Smooth muscle cell of the brain vasculature (primary cell): ENCODE measurements at places on chromosomes 2 and 18.

GRCh38 chr2:237824085-237824484 is 25.5 kb downstream of the RBM44 start:
- DNase-seq = no peak

GRCh38 chr2:23655934-23656596 is 270.9 kb downstream of the ATAD2B start:
- DNase-seq = no peak

DNA sequence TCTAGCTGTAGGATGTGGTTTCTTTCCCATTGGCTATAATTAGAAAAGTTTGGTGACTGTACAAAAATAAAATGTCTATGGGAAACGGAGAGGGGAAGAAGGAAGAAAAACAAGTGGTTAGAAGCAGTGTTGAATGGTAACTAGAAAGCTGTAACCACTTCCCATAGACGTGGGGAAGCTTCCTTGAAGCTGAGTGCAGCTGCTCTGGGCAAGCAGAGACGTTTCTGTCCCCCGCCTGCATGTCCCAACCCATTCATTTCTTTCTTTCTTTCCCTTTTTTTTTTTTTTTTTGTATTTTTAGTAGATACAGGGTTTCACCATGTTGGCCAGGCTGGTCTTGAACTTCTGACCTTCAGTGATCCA is 367.8 kb upstream of the HS6ST1 start:
- DNase-seq = no peak

DNA sequence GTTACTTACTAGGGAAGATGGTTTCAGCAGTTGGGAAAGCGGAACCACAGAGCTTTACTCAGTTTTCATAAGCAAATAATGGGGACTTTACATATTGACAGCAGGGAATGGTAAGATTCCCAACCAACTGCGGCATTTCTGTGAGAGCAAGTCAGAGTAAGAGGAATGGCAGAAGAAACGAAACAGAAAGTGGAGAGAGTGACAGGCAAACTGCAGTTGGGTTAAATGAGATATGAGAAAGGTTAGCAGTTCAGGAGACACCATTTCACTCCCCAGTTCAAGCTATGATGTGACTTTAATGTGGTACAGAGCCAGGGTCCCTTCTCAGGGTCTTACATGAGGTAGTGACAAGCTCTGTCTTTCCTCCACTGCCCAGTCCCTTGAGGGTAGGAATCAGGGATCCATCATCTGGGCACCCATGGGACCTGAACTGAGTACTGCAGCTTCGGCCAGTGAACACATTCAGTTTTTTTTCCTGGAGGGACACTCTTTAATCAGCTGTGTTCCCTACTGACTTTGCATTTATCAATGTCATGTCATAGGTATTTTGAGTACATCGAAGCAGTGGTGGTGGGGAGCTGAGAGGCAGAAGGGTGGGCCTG is 33.0 kb upstream of the GREB1 start:
- DNase-seq = no peak

GRCh38 chr2:124246170-124246569 is 221.1 kb downstream of the CNTNAP5 start:
- DNase-seq = no peak

DNA sequence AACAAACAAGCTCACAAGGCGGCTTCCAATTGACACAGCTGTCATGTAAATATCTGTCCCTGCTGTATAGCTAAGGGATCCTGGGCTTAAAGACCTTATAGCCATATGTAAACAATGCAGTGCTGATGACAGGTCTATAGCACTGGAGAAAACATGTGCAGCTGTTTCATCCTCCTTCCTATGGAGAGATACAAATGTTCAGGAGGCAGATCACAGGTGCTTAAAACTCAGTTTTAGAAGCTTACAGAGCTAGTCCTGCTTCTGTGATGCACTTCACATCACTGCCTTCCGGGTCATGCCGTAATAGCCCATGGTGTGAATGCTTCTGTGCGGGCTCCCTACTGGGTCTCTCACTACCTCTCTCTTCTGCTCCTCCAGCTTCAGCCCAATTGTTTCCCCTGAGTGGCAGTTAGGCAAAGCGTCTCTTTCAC is 262.4 kb upstream of the CHST9 start:
- no peak for DNase-seq

DNA sequence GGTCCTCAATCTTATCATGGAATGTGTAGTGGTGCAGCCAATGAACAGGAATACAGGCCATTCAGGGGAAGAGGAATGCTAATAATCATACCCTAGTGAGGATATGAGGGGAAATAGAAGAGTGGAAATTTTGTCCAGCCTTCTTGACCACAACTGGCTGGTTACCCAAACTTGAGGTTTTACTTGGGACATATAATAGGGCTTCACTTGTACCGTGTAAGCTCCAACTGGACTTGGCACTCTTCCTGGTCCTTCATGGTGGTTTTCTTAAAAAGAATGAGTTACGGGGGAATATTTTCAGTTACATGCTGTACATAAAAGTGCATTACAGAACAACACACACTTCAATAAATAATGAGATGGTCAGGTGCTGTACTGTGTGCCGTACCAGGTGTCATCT is 234.9 kb upstream of the RASGRP3 start:
- DNase-seq = no peak
